ENCODE measurements at places on chromosomes 1 and 21.

DNA sequence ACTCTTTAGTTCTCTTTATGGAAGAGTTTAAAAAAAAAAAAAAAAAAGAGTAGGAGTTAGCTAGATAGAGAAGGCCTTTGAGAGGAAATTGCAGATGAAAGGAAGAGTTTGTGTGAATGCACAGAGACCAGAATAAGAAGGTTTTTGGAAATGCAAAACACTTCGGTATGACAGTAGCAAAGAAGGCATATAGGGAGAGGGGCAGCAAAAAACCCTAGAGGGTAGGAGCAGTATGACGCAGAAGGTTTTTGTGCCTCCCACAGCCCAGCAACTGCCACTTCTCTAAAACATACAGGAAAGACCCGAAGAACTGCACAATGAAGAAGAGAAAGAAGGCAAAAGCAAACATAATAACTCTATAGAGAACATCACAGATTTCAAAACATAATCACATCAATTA lies 84.3 kb downstream of the WDR64 start:
- no peaks in the 10 kb centered on the region for H3K36me3 ChIP-seq
- no peak overlapping the region for H3K27ac ChIP-seq
- H3K27me3 ChIP-seq: no peaks in the 10 kb centered on the region
- no peaks in the 10 kb centered on the region for H3K4me1 ChIP-seq
- H3K4me3 ChIP-seq: no peak overlapping the region

- no peak overlapping the region for H3K27ac ChIP-seq
- peaks cover 6% of the 10 kb centered on the region for H3K4me1 ChIP-seq
- no peak overlapping the region for H3K4me3 ChIP-seq
- H3K36me3 ChIP-seq: no peaks in the 10 kb centered on the region
- no peak for DNase-seq
Measured at GRCh38 chr1:150484431-150484830, 2.8 kb upstream of the TARS2 start.

DNA sequence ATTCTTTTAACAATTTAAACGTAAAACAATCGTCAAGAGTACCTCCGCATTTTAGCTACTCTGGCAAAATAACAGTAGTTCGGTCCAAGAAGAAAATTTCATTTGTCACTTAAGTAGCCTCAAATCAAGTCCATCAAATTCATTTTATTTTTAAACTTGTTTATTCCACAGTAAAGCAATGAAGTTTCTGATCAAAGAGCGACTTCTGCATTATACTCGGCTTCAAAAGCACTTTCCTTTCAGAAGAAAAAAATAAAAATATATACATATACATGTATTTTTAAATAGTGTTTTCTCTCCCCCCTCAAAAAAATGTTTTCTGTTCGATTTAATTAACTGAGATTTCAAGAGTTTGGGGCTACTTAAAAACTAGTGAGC lies 115.0 kb downstream of the RERE start:
- H3K27me3 ChIP-seq: no peaks in the 10 kb centered on the region
- no peak overlapping the region for H3K27ac ChIP-seq
- H3K36me3 ChIP-seq: no peaks in the 10 kb centered on the region
- peaks cover 7% of the 10 kb centered on the region for H3K4me1 ChIP-seq
- peak overlapping the region; percentile 73 for H3K4me3 ChIP-seq

DNA sequence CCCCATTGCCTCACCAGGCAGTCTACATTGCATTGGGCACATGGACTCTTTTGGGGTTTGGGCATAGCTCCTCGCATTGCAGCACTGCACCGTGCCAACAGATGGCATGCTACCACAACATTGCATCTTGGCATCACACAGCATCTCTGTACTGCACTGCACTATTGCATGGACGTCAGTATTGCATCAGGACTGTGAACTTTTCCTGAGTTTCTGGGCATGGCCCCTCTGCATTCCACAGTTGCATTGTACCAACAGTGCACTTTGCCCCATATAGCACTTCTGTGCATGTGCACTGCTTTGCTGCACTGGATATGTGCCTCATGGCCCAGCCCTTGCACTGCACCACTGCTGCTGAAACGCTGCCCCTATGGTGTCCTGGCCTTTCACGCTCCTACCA lies 9.6 kb downstream of the PTPRU start:
- no peak overlapping the region for H3K27ac ChIP-seq
- no peaks in the 10 kb centered on the region for H3K36me3 ChIP-seq
- no peak overlapping the region for H3K4me3 ChIP-seq
- DNase-seq: no peak
- H3K4me1 ChIP-seq: no peaks in the 10 kb centered on the region

DNA sequence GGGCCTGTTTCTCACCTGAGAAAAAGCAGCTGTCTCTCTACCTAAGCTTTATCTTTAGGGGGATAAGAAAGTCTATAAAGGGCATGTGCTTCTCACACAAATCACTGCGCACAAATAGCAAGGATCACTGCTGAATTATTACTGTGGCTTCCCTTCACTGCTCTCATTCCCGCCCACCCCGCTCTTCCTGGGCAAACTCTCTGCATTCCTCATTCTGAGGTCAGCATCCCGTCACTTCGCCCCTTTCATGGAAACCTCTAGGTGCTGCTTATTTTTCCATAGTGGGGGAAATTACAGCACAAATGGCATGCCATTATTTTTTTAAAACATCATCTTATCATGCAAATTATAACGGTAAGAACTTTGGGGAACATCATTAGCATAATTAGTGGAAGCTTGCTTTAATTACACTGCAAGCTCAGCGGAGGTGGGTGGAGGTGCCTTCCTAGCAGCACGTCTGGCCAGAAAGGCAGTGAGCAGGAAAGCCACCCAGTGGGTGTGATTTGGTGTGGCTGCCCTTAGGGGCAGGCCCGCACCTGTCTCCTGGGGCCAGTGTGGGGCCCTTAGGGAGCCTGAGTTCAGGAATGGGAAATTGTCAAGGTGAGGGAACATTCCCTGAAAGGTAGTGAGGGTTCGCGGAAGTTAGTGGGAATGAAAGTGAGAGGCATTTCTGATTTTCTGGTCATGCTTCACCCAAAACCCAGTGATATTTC lies 105.9 kb downstream of the LAMC2 start:
- H3K4me3 ChIP-seq: no peak overlapping the region
- no peaks in the 10 kb centered on the region for H3K36me3 ChIP-seq
- no peak overlapping the region for H3K27ac ChIP-seq
- DNase-seq: no peak
- H3K4me1 ChIP-seq: peaks cover 8% of the 10 kb centered on the region
- H3K27me3 ChIP-seq: no peaks in the 10 kb centered on the region

- H3K4me1 ChIP-seq: peaks cover 3% of the 10 kb centered on the region
- H3K36me3 ChIP-seq: no peaks in the 10 kb centered on the region
- no peaks in the 10 kb centered on the region for H3K27me3 ChIP-seq
- H3K4me3 ChIP-seq: no peak overlapping the region
Measured at GRCh38 chr1:81999364-81999763, 198.6 kb downstream of the ADGRL2 start.

GRCh38 chr1:22366346-22366745 lies 85.3 kb upstream of the ZBTB40 start:
- H3K4me3 ChIP-seq: no peak overlapping the region
- no peaks in the 10 kb centered on the region for H3K27me3 ChIP-seq
- no peak overlapping the region for H3K27ac ChIP-seq
- DNase-seq: no peak
- no peaks in the 10 kb centered on the region for H3K36me3 ChIP-seq

DNA sequence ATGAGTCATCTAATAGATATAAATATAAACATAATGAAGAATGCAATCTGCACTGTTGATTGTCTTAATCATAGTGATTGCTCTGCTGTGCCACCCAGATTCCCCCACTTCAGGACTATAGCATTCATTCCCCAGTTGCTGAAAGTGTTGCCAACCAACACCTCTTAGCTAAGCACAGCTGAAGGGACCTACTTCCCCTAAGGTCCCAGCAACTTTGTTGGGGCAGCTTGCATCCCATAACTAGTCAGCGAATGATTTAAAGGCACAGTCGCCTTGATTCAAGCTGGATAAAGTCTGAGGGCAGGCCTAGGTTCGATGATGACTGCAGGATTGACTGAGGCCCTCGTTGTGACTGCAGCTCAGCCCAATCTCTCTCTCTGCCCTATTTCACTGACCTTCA lies 14.3 kb upstream of the RGS1 start:
- H3K36me3 ChIP-seq: no peaks in the 10 kb centered on the region
- no peaks in the 10 kb centered on the region for H3K27me3 ChIP-seq
- H3K4me1 ChIP-seq: no peaks in the 10 kb centered on the region
- no peak overlapping the region for H3K27ac ChIP-seq
- H3K4me3 ChIP-seq: no peak overlapping the region
- DNase-seq: no peak

GRCh38 chr1:22281521-22282363 lies 138.8 kb upstream of the WNT4 start:
- H3K27ac ChIP-seq: no peak overlapping the region
- no peaks in the 10 kb centered on the region for H3K27me3 ChIP-seq
- H3K4me1 ChIP-seq: peaks cover 4% of the 10 kb centered on the region
- no peak for DNase-seq
- H3K4me3 ChIP-seq: no peak overlapping the region

DNA sequence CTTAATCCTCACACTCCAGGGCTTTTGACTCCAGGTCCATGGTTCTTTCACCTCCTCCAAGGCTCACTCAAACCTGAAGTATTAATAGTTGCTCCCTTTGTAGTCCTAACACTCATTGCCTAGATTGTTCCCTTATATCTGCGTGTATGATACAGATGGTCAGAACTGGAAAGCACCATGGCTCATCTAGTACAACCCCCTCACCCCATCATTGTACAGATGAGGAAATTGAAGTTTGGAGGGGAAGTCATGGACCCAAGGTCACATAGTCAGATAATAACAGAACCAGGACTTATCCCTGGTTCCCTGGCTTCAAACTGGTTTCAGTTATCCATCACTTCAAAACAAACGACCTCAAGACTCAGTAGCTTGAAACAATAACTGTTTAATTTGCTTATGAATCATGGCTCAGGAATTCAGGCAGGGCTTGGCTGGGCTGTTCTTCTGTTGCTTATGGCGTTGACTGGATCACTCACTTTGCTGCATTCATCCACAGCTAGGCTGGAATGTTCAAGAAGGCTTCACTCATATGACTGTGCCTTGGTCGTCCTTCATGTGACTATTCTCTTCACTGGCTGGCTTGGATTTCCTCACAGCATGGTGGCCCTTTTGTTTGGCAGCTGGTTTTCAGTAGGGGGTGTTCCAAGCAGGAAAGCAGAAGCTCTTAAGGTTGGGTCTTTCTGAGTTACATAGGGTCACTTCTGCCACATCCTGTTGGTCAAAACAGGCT lies 5.0 kb downstream of the NOS1AP start:
- no peak overlapping the region for H3K27ac ChIP-seq
- H3K4me3 ChIP-seq: no peak overlapping the region
- DNase-seq: no peak
- H3K4me1 ChIP-seq: peaks cover 5% of the 10 kb centered on the region

Data from ovary (tissue), 10 donors.